Frontal cortex (tissue), 4 donors: ENCODE measurements at places on chromosomes 12 and 14.

DNA sequence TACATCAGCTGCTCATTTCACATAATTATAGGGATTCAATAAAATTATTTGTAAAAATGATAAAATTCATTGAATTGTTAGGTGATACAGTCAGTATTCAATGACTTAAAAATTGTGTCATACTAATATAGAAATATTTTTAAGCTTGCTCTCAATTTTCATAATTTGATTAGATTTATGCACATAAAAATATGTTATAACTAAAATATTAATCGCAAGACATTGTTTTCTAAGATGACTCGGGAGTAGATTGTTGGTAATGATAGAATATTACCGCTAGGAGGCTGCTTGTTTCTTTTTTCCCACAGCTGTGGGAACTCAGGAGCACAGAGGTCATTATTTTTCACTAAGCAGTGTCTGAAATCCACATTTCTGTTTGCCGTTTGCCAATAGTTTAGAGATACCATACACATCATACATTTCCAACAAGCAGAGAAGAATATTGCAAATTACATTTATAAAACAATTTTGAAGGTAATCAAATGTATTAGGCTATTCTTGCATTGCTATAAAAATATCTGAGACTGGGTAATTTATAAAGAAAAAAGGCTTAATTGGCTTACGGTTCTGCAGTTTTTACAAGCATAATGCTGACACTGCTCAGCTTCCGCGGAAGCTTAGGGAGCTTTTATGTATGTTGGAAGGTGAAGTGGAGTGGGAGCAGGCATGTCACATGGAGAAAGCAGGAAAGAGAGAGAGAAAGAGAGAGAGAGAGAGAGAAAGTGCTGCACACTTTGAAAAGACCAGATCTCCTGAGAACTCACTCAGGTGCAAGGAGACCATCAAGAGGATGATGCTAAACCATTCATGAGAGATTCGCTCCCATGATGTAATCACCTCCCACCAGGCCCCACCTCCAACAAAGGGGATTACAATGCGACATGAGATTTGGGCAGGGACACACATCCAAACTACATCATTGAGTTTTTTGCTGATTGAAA is 9.2 kb downstream of the CD69 start:
- DNase-seq = no peak

GRCh38 chr14:79299162-79299561 is 912.1 kb downstream of the DIO2 start:
- no peak for DNase-seq

DNA sequence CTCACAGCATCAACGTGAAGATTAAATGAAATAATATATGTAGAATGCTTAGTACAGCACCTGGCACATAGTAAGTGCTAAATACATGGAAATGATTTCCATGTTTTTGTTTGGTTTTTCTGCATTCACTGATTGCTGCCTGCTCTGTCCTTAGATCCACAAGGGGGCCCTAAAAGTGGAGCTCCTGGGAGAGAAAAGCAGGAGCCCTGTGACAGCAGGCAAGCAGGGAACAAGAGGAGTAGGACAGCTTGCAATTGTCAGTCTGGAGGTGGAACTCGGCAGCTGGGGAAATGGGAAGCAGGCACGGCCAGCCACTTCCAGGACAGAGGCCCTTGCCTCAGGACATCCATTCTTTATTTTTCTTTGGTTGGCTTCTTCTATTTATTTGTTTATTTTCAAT is 292.9 kb downstream of the BMP4 start:
- DNase-seq = no peak

DNA sequence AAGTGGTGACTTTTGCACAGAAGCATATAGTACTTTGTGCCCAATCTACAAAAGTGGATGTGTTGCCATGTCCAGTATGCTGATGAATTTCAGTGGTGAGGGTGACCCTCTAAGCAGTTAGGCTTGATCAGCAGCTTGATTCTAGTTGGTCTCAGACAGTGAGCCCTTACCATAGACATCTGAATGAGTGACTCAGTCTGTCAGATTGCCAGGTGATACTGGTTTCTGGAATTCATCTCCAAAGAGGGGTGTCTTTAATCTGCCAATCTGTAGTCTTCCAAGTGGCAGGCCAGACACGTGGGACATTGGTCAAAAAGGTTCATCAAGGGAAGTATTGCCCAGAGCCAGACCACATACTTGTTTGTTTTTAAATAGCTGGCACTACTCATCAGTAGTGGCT is 187.4 kb upstream of the SLC16A7 start:
- DNase-seq = no peak

GRCh38 chr14:53218161-53218560 is 65.0 kb upstream of the DDHD1 start:
- no peak for DNase-seq

DNA sequence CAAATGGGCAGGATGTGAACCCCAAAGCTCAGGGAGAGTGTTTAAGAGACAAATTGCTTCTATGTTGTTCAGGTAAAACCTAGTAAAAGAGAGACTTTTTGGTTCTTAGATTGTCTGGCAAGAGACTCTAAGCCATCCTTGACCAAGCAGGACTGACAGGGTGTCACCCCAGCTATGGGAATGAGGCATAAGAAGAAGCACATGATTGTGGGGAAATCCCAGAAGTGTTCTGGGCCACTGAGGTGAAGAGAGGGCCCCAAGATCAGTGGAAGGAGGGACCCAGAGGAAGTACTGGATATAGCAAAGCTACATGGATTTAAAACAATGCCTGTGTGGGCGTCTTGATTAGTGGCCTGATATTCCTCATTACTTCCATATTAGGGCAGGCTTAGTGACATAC is 99.0 kb downstream of the SAMD4A start:
- no peak for DNase-seq

DNA sequence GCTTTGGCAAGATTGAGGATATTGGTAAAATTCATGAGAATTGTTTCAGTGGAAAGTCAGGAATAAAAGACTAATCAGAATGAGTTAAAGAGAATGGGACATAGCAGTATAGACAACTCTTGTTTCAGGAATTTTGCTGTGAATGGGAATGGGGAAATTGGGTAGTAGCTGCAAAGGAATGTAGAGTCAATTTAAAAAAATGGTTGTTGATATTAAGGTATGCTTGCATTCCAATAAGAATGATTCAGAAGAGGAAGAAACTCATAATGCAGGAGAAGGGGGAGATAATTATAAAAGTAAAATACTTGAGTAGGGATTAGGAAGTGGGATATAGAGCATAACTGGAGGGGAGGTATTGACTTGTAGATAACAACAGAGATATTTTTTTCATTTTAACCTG is 40.7 kb downstream of the MNAT1 start:
- no peak for DNase-seq

GRCh38 chr14:50839691-50840090 is 8.7 kb upstream of the NIN start:
- no peak for DNase-seq

DNA sequence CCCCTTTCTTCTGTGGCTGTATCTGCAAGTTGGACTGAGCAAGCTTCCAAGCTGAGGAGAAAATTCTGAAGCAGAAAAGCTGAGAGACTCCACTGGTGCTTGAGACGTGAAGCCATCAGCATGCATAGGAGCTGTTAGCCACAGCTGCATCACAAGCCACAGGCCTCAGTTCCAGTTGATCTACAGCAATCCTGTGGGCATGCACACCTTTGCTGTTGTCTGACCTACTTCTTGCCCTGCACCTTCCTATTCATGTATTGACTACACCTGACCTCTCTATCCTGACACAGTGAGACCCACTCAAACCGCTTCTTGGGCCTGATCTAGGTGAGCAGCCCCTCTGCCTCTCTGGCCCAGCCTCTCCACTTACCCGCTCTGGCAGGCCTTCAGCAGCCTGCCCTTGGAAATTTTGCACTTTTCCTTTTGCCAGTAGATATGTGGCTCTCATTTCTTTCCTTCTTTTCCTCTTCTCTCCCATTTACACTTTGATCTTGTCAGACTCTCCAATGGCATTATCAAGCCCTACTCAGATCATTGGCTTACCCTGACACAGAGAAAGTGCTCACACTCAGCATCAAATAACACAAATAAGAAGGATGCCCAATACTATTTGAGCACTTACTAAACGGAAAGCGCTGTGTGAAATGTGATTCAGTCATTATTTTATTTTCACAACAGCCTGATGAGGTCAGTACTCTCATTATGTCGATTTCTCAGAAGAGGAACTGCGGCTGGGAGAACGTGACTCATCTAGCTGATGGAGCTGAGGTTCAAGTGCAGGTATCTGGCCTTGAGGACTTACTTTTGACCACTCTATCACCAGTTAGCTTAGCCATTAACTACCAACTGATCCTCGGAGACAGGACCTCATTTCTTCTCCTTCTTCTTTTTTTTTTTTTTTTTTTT is 21.9 kb upstream of the PTGR2 start:
- no peak for DNase-seq

DNA sequence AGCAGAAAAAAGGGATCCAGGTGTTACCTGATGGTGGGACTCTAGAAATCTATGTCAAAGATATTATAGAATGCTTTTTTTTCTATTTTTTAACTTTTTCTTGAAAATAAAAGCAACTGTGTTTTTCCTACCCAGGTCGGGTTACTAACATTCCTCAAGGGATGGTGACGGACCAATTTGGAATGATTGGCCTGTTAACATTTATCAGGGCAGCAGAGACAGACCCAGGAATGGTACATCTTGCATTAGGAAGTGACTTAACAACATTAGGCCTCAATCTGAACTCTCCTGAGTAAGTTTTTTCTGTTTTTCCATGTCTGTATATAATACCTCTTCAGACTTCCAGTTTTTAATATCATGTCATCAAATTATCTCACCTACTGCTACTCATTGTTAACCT is 27.6 kb upstream of the KCNMB4 start:
- no peak for DNase-seq

GRCh38 chr12:12007001-12007712 is 63.6 kb upstream of the BCL2L14 start:
- no peak for DNase-seq

- DNase-seq = no peak
Observed at GRCh38 chr14:71243697-71244096, 336.4 kb downstream of the PCNX1 start.

GRCh38 chr14:37124614-37125013 is 47.8 kb downstream of the SLC25A21 start:
- no peak for DNase-seq

- no peak for DNase-seq
Observed at GRCh38 chr12:75155962-75156361, 53.7 kb downstream of the KCNC2 start.

- no peak for DNase-seq
Observed at GRCh38 chr14:94042433-94043091, 16.4 kb downstream of the OTUB2 start.

DNA sequence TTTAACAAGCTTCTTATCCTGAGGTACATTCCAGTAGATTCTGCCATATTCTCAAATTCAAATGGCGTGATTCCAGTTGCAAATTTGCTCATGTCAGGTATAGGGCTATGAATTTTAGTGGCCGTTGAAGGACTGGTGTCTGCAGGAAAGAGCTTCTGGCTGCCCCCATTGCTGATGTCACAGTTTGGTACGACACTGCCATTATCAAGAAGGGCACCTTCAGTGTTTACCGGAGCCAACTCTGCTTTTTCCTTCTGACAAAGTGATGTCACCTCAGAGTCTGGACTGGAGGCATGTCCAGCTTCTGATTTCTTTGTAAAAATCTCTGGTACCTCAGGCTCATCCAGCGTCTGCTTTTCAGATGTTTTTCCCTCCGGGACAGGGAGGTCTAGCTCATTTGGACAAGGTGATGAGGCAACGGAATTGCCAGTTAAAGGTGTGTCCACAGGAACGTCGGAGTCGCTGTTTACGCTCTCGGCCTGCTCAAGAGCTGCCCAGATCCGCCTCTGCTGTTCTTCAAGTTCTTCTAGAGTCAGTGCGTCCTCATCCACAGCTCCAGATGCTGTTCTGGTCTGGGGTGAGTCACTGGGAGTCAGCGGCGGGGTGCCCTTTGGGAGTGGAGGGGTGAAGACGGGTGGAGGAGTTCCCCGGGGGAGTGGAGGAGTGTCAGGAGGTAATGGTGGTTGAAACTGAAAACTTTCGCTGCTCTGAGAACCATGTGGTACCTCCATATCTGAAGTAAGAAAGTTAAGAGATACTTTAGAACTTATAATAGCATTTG is 27.0 kb downstream of the ZCCHC8 start:
- no peak for DNase-seq

- DNase-seq = no peak
Observed at GRCh38 chr12:81022531-81022930, 55.3 kb upstream of the ACSS3 start.

GRCh38 chr14:20560961-20561360 is at the start of gene RNASE9:
TSS of gene RNASE9 (minus strand) at chr14:20561047.
- DNase-seq = no peak

DNA sequence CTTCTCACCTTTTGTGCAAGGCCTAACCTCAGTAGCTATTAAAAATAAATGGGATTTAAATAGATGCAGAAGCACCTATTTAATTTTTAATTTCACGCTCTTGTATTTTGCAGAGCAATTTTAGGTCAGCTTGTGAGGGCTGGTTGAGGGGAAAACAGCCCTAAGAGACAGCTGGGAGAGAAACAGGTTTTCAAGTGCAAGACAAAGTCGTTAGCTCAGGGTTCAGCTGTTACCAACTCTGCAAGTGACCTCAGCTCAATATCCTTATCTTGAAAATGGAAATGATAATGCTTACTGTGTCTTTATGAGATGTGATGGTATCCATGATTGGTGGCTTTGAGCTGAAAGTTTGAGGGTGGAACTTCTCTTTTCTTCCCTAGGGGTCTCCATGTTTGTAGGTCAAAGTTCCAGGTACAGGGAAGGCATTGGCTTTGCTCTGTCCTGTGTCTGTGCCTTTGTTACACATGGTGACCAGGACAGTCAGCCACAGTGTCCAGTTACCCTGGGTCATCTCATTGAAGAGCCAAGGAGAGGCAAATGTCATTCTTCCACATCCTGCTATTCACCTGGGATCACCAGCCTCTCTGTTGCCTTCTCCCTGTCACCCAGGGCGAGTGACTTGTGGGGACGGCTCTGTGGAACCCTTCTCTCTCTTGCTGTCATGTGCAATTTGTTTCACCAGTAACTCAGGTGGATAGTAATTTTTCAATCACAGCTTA is 100.3 kb downstream of the SAMD4A start:
- no peak for DNase-seq

GRCh38 chr12:104665296-104665695 is 208.5 kb downstream of the CHST11 start:
- DNase-seq = no peak

DNA sequence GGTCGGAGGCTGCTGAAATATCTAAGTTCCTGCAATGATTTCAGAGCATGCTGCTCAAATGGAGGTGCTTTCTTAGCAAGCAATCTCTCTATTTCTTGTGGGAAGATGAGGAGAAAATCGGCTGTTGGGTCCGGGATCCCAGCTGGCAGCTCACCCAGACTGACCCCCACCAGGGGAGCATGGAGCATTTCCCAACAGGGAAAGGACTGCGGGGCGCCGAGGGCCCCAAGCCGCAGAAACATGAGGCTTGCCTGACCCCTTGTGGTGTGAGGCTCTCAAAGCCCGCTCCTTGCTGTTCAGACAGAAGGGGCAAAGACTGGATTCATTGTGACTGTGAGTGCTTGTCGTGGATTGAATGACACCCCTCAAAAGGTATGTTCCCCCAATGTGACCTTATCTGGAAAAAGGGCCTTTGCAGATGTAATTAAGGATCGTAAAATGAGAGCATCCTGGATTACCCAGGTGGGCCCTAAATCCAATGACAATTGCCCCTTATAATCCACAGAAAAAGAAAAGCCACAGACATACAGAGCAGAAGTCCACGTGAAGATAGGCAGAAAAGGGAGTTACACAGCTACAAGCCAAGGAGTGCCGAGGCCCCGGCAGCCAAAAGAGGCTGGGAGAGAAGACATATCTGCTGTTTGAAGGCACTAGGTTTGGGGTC is 116.3 kb upstream of the VASH1 start:
- DNase-seq = peak; percentile 57
